Neural progenitor cell (in vitro differentiated cells): ENCODE measurements at places on chromosomes 6 and 20. TPM values are rescaled to one million over a fixed set of nuclear protein-coding genes. Genes with fewer than 3 reads are reported as not detected.

DNA sequence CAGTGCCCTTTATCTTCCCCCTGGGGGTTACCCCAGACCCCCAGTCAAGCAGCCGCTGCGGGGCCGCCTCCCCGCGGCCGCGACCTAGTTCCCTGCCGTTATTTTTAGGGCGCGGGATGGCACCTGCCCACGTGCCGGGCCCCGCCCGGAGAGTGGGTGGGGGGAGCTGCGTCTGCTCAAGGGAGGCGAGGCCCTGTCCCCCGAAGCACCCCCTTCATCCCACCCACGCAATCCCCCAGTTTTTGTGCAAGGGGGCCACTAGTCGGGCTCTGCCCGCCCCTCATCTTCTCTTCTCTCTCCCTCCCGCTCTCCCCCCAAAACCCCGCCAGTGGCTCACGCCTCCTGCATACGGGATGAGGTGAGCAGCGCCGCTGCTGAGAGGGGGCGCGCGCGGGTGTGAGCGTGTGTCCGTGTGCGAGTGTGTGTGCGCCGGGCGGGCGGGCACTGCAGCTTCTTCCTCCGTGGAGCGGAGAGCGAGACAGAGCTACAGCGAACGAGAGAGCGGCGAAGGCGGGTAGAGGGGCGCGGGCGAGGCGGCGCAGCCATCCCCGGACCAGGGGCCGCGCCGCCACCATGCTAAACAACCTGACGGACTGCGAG, at the start of gene SLC12A5:
TSS of gene SLC12A5 (plus strand) at position 444 of the 600 bp plus-strand sequence. CDS start at position 574, 130 bp downstream.
- H3K36me3 ChIP-seq, result no peaks in the 10 kb centered on the region
- H3K27ac ChIP-seq, result no peak within 1 kb of the TSS
- peaks cover 100% of the 10 kb centered on the region for H3K27me3 ChIP-seq
- DNase-seq, result no peak

DNA sequence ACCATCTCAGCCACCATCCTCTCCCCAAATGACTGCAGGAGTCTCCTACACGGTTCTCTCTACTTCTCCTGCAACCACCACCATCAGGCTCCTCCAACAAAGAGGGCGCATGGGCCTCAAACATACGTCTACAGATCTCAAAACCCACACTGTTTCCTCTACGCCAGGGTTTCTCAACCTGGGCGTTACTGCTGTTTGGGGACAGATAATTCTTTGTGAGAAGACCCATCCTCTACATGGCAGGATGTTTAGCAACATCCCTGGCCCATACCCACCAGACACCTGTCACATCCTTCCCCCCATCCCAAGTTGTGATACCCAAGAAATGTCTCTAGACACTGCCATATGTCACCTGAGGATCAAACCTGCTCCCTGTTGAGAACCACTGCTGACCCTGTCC, 45.0 kb downstream of the ELMO2 start:
- H3K4me3 ChIP-seq, result no peak overlapping the region
- no peaks in the 10 kb centered on the region for H3K27me3 ChIP-seq
- DNase-seq, result no peak
- no peaks in the 10 kb centered on the region for H3K36me3 ChIP-seq

GRCh38 chr20:16124911-16125776, 448.1 kb downstream of the KIF16B start:
- DNase-seq, result no peak
- no peaks in the 10 kb centered on the region for H3K27me3 ChIP-seq
- no peak overlapping the region for H3K4me3 ChIP-seq
- H3K4me1 ChIP-seq, result no peaks in the 10 kb centered on the region

GRCh38 chr20:47572105-47572729, 70.5 kb downstream of the NCOA3 start:
- H3K27ac ChIP-seq, result no peak overlapping the region
- H3K4me1 ChIP-seq, result peaks cover 28% of the 10 kb centered on the region
- H3K36me3 ChIP-seq, result no peaks in the 10 kb centered on the region
- DNase-seq, result no peak
- H3K27me3 ChIP-seq, result no peaks in the 10 kb centered on the region

- no peak for DNase-seq
- no peaks in the 10 kb centered on the region for H3K27me3 ChIP-seq
- peaks cover 8% of the 10 kb centered on the region for H3K4me1 ChIP-seq
- H3K36me3 ChIP-seq, result no peaks in the 10 kb centered on the region
- no peak overlapping the region for H3K4me3 ChIP-seq
Measured at GRCh38 chr6:53070806-53071205, 5.6 kb downstream of the FBXO9 start.

DNA sequence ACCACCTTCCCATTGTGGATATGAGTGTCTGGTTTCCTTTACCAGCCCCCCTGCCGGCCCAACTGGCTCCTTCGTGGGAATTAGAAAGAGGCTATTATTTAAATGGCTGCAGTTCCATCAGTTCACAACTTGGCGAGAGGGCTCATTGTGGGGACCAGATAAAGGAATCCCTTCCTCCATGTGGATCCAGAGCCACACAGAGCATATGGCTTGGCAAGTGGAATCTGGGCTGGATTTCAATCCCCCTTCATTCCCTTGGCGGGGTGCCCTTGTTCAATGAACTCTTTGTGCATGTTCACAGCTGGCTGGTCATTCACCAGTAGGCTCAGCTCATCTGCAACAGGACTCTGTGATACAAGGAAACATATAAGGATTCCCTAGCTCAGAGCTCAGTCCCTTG, 140.6 kb downstream of the OPN5 start:
- no peaks in the 10 kb centered on the region for H3K27me3 ChIP-seq
- DNase-seq, result peak; percentile 90
- H3K27ac ChIP-seq, result peak overlapping the region; percentile 75

DNA sequence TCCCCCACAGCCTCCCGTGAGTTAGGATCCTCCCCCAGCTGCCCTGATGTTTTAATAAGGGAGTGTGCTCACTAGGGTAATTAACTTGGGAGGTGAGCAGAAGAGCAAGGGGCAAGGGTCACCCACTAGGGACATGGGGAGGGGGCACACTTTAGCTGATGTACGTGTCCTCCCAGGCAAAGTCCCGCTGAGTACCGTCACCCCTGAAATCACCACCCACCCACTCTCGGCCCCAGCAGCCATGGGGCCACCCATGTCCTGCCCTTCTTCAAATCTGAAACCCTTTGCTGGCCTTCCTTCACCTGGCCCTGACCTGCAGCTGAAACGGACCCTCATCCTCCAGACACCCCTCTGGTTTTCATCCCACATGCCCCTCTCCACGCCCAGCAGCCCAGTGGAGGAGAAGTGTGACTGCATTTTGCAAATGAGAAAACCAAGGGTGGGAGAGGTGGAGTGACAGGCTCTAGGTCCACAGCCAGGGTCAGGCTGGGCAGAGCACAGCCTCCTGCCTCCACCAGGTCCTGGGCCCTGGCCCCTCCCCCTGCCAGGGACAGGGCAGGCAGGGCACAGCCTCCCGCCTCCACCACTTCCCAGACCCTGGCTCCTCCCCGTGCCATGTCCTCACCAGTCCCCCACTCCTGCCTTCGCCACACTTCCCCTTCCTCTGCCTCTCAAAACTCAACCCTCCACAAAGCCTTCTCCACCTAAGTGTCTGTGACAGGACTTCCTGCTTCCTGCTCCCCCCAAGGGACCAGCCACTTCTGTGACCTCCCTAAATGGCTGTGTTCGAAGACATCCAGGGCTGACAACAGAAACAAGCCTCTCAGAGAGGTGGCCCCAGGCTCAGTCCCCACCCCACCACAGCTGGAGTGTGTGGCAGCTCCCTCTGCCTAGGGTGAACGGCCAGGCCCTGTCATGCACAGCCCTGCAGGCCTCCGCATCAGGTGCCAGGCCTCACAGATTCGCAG, 15.1 kb downstream of the ACSS1 start:
- DNase-seq, result no peak
- no peak overlapping the region for H3K4me3 ChIP-seq
- H3K4me1 ChIP-seq, result no peaks in the 10 kb centered on the region
- H3K27me3 ChIP-seq, result no peaks in the 10 kb centered on the region
- H3K27ac ChIP-seq, result no peak overlapping the region
- no peaks in the 10 kb centered on the region for H3K36me3 ChIP-seq

- no peaks in the 10 kb centered on the region for H3K27me3 ChIP-seq
- no peak overlapping the region for H3K4me3 ChIP-seq
- no peaks in the 10 kb centered on the region for H3K4me1 ChIP-seq
- H3K36me3 ChIP-seq, result peaks cover 17% of the 10 kb centered on the region
- H3K27ac ChIP-seq, result no peak overlapping the region
Measured at GRCh38 chr6:47581591-47581990, 104.0 kb downstream of the CD2AP start.

GRCh38 chr6:96522465-96523009, 931 bp downstream of the UFL1 start:
- H3K4me1 ChIP-seq, result peaks cover 8% of the 10 kb centered on the region
- no peaks in the 10 kb centered on the region for H3K27me3 ChIP-seq
- H3K4me3 ChIP-seq, result peak overlapping the region; percentile 95
- H3K27ac ChIP-seq, result peak overlapping the region; percentile 82
- no peak for DNase-seq

- no peaks in the 10 kb centered on the region for H3K27me3 ChIP-seq
- H3K4me3 ChIP-seq, result no peak overlapping the region
- DNase-seq, result peak; percentile 33
- no peaks in the 10 kb centered on the region for H3K4me1 ChIP-seq
Measured at GRCh38 chr6:42175860-42176259, 2.7 kb downstream of the GUCA1A start.

- peaks cover 63% of the 10 kb centered on the region for H3K4me1 ChIP-seq
- peak; percentile 70 for DNase-seq
- H3K27ac ChIP-seq, result no peak overlapping the region
- peak overlapping the region; percentile 81 for H3K4me3 ChIP-seq
- H3K36me3 ChIP-seq, result no peaks in the 10 kb centered on the region
Measured at GRCh38 chr20:57265336-57265996, 975 bp downstream of the BMP7 start.

GRCh38 chr20:25252686-25253421, 5.0 kb downstream of the PYGB start:
- H3K27ac ChIP-seq, result no peak overlapping the region
- H3K4me1 ChIP-seq, result peaks cover 60% of the 10 kb centered on the region
- no peaks in the 10 kb centered on the region for H3K27me3 ChIP-seq
- no peak overlapping the region for H3K4me3 ChIP-seq
- no peak for DNase-seq

GRCh38 chr6:106546691-106547414, 82.4 kb downstream of the RTN4IP1 start:
- no peak for DNase-seq
- H3K27ac ChIP-seq, result no peak overlapping the region
- H3K36me3 ChIP-seq, result no peaks in the 10 kb centered on the region
- no peaks in the 10 kb centered on the region for H3K27me3 ChIP-seq
- H3K4me3 ChIP-seq, result no peak overlapping the region

DNA sequence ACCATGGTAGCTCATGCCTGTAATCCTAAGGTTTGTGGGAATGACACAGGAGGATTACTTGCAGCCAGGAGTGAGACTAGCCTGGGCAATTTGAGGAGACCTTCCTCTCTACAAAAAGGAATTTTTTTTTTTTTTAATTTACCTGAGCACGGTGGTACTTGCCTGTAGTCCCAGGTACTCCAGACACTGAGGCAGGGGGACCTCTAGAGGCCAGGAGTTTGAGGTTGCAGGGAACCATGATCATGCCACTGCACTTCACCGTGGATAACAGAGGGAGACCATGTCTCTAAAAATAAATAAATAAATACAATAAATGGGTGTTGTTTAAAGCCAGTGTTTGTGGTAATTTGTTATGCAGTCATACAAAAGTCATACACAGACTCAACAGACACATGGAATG, 2.4 kb upstream of the HLA-F start:
- H3K4me1 ChIP-seq, result no peaks in the 10 kb centered on the region
- H3K36me3 ChIP-seq, result no peaks in the 10 kb centered on the region
- H3K4me3 ChIP-seq, result no peak overlapping the region
- peaks cover 71% of the 10 kb centered on the region for H3K27me3 ChIP-seq

DNA sequence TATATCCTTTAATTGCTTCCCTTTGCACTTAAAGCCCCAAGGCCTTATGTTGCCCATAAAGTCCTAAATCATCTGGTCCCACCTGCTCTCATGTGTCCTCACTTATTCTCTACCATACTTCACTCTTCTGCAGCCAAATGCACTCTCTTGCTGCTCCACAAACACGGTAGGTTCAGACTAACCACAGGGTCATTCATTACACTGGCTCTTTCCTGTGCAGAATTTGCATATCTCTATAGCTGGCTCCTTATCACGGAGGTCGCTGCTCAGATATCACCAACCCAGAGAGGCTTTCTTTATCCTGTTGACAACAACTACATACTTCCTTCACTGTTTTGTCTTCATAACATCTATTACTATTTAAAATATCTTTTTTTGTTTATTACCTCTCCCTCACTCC, 86.8 kb downstream of the MOXD1 start:
- H3K27ac ChIP-seq, result no peak overlapping the region
- no peaks in the 10 kb centered on the region for H3K36me3 ChIP-seq
- H3K4me3 ChIP-seq, result no peak overlapping the region
- no peaks in the 10 kb centered on the region for H3K4me1 ChIP-seq

DNA sequence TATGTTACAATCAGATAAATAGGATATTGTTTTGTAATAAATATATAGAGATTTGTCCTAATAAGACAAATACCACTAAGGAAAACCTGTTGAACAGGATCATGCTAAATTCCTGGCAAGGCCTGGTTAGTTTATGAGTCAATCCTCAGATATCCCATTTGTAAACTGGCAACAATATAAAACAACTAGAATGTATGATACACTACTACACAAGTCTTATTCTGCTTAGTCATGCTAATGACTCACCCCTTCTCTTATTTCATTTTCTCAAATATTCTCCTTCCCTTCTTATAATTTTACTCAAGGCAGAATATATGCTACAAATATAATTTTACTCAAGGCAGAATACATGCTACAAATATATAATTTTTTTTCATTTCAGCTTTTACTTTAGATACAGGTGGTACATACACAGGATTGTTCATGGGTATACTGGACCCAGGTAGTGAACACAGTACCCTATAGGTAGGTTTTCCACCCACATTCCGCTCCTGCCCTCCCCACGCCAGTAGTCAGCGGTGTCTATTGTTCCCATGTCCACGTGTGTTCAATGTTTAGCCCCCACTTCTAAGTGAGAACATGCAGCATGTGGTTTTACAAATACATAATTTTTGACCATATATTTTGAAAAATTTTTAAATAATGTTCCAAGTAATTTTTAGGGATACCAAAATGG, 6.3 kb downstream of the OSER1 start:
- no peak overlapping the region for H3K27ac ChIP-seq
- DNase-seq, result no peak
- H3K27me3 ChIP-seq, result no peaks in the 10 kb centered on the region
- peaks cover 12% of the 10 kb centered on the region for H3K4me1 ChIP-seq
- no peak overlapping the region for H3K4me3 ChIP-seq

DNA sequence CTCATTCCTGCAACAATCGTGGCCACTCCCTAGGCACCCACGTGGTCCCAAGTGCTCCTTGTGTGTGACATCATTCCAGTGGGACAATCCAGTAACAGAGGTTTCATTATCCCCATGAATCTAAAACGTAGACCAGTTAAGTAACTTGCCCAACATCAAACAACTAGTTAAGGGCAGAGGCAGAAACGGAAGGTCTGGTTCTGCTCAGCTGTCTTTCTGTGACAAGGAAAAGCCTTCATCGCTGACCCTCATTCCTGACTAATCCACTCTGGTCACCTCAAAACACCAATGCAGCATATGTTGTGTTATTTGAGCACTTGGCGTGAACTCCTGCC, 261.4 kb upstream of the JARID2 start:
- H3K36me3 ChIP-seq, result no peaks in the 10 kb centered on the region
- no peaks in the 10 kb centered on the region for H3K27me3 ChIP-seq
- no peaks in the 10 kb centered on the region for H3K4me1 ChIP-seq
- no peak overlapping the region for H3K27ac ChIP-seq

Gene FERMT1
- 1.3 and 1.6 TPM in 2 replicates for total RNA-seq

Gene CGA
- total RNA-seq, result 0.46 TPM in 1 of 2 replicates, not detected in the other

Gene SLC25A27
- 25.9 and 47.7 TPM in 2 replicates for total RNA-seq
